ENCODE measurements at places on chromosomes 5 and 9.

DNA sequence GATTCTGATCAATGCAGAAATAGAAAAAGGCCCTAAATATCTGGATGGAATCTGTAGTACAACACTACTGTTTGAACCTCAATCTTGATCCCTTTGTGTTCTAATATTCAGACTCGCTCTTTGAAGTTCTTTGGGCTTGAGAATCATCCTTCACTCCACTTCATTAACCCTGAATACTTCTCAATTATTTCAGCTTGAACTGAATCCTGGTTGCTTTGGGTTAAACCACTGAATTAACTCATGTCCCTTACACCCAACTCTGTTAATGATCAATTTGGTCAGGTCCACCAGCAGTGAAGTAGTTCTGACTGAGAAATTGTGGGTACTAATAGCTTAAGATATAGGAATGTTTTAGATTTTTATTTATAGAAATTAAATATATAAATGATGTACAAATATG lies 1707.2 kb upstream of the ACO1 start:
- DNase-seq = no peak

GRCh38 chr5:57791875-57792274 lies 309.3 kb upstream of the ACTBL2 start:
- DNase-seq = no peak

DNA sequence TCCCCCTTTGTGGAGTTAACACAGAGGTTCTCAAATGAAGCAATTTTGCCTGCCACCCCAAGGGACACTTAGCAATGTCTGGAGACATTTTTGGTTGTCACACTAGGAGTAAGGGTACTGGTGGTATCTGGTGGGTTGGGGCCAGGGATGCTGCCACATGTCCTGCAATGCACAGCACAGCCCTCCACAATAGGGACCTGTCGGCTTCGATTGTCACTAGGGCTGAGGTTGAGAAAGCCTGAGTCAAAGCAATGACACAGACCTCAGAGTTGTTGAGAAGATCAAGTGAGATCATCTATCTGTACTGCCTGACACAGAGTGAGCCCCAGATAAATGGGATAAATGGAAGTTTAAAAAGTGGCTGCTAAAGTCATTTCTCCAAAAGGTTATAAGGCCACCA lies 249.2 kb upstream of the KLF4 start:
- DNase-seq = peak; percentile 45

DNA sequence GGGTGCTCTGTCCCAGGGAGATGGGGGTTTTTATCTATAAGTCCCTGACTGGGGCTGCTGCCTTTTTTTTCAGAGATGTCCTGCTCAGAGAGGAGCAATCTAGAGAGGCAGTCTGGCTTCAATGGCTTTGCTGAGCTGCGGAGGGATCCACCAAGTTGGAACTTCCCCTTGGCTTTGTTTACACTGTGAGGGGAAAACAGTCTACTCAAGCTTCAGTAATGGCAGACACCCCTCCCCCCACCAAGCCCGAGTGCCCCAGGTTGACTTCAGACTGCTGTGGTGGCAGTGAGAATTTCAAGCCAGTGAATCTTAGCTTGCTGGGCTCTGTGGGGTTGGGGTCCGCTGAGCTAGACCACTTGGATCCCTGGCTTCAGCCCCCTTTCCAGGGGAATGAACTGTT lies 375.8 kb downstream of the RAB3C start:
- no peak for DNase-seq
